ENCODE measurements at places on chromosomes 3 and 15.

- DNase-seq = no peak
Observed at GRCh38 chr15:74468341-74469032, 7.5 kb upstream of the UBL7 start.

DNA sequence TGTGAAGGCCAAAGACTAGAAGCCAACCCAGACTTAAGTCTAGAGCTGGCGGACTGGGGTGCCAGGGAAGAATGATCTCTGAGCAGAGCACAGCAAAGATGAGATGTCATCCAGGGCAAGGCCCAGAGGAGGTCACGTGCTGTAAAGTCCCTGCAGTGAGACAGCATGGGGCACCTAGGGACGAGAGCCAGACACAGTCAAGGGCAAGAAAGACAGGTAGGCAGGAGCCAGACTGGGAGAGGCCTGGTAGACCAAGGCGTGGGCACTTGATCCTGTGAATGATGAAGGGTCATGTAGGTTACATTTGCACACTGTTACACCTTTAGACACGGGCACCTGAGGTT lies 379.7 kb upstream of the PROK2 start:
- no peak for DNase-seq

GRCh38 chr15:67254238-67255175 lies at the start of the genes AAGAB and IQCH:
Gene AAGAB (minus strand): TSS chr15:67254661. CDS start chr15:67254631, 30 bp downstream.
Gene IQCH (plus strand): TSS chr15:67254786. CDS start chr15:67254897, 111 bp downstream.
- peak; percentile 97 for DNase-seq

DNA sequence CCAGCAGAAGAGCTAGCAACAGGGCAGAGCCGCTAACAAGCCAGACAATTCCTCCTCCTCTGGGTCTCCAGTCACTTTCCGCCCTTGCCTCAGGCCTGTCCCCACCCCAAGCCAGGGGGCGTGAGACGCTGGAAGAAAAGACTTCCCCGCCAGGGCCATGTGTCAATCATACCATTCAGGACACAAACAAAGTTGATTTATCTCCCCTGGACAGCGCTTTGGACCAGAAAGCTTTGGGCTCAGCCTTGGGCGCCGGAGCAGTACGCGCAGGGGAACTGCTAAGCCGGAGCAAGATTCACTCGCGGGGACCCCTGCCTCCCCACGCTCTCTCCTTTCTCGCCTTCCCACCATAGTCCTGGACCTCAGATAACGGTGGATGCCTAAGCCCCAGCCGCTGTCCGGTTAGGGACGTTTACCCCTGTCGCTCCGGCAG lies 479 bp downstream of the LRRC2 start:
- DNase-seq = peak; percentile 48

DNA sequence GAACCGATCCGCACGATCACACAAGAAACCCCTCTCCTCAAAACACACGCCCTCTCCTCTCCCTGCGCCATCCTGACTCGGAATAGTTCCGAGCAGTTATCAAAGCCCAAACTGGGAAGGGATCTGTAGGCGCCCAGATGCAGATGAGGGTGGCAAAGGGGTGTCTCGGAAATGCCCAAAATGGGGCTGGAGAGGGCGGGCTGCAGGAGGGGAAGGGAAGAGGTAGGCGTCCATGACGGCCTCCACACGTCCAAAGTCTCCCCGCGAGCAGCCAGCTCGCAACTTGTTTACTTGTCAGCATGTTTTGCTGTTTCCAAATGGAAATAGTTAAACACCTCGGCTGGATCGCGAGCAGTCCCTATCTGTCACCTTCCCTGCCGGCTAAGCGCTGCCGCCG lies 1.5 kb downstream of the NTRK3 start:
- no peak for DNase-seq

- no peak for DNase-seq
Observed at GRCh38 chr15:69983696-69984265, 113.9 kb downstream of the TLE3 start.

- no peak for DNase-seq
Observed at GRCh38 chr15:25761971-25762662, 101.0 kb downstream of the ATP10A start.

DNA sequence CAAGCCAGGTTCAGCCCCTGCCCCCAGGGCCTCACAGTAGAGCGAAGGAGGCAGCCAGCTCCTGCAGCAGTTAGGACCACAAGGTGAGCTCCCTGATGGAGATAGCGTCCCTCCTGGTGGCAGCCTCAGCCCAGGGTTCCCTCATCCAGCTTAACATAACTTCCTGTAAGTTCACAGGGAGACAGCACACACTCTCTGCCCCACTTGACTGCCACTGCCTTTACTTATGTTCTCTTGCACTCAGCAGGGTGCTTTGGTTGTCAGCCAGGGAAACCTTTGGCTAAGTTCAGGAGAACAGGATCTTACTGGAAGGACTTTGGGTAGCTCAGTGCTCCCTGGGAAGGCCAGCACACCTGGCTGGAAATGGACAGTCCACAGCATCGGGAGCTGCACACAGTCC lies 10.9 kb downstream of the KBTBD13 start:
- no peak for DNase-seq

- no peak for DNase-seq
Observed at GRCh38 chr3:197366301-197367044, 68.1 kb upstream of the DLG1 start.

GRCh38 chr3:167929968-167930367 lies 165.8 kb downstream of the GOLIM4 start:
- no peak for DNase-seq

- no peak for DNase-seq
Observed at GRCh38 chr3:58215317-58216025, 4.7 kb upstream of the DNASE1L3 start.

- no peak for DNase-seq
Observed at GRCh38 chr15:93298901-93299300, 209.9 kb upstream of the RGMA start.

DNA sequence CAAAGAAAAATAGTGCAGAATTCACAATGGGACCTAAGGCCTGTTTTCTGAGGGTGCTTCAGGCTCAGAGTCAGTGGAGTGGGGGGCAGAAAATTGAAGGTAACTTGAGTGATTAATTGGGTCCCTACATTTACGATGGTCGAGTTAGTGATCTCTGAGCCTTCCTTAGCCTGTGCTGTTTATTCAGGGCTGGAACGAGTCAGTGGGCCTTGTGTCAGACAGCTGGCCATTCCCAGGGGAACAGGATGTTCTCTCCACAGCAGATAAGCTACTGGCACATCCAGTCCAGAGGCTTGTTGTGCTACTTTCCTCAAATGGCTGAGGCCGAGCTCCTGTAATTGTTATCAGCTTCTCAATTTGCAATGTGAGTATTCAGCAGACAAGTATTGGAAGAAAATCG lies 29.2 kb upstream of the CNTN3 start:
- peak; percentile 70 for DNase-seq

GRCh38 chr15:85973584-85974347 lies 105.9 kb upstream of the AGBL1 start:
- DNase-seq = no peak

GRCh38 chr3:195549931-195550519 lies 6.9 kb upstream of the PPP1R2 start:
- no peak for DNase-seq

DNA sequence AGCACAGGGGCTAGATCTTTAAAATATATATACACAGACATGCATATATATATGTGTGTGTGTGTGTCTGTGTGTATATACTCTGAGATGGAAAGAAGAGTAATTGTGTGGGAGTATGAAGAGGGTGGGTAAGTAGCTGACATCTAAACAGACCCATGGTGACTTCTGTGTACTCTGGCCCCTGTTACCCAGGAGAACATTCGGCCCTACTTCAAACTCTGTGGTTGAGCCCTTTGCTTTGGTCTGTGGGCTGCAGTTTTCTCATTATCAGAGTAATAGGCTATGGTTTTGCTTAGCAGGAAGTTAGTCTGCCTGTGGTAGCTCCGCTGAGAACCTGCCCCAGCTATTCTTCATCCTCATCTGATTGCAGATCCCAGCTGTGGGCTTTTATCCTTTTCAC lies 141.4 kb downstream of the RBPMS2 start:
- no peak for DNase-seq

DNA sequence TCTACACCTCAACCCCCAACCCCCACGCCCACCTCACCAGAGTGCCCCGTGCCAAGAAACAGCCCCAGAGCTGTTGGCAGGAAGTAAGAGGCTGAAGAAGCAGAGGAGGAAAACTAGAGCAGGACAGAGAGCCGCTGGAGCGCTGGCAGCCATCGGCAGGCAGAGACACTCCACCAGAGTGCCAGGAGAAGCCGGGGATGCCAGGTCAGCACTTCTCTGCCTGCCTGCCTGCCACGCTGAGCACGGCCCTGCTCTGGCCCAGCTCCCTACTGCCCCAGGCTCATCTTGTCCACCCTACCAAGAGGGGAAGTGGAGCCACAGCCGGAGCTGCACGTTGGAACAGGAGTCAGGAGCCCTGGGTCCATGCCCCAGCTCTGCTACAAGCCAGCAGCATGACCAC lies 29.7 kb downstream of the CACNA2D2 start:
- DNase-seq = no peak

DNA sequence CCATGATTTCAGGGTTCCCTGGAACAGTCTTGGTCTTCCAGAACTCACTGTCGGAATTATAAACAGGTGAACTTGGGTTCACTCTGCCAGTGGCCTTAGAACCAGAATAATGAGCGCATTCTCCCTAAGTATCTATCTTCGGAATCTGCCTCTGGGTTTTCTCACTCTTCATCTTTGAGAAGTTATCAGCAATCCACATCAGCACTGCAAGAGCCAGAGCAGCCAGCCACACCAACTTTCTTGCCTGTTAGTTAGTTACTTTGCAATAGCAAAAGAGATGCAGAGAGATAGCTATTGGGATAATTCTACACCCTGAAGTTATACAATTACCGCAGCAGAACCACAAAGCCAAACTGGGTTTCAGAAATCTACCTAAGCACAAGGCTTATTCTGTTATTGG lies 25.8 kb downstream of the GLB1 start:
- DNase-seq = no peak

DNA sequence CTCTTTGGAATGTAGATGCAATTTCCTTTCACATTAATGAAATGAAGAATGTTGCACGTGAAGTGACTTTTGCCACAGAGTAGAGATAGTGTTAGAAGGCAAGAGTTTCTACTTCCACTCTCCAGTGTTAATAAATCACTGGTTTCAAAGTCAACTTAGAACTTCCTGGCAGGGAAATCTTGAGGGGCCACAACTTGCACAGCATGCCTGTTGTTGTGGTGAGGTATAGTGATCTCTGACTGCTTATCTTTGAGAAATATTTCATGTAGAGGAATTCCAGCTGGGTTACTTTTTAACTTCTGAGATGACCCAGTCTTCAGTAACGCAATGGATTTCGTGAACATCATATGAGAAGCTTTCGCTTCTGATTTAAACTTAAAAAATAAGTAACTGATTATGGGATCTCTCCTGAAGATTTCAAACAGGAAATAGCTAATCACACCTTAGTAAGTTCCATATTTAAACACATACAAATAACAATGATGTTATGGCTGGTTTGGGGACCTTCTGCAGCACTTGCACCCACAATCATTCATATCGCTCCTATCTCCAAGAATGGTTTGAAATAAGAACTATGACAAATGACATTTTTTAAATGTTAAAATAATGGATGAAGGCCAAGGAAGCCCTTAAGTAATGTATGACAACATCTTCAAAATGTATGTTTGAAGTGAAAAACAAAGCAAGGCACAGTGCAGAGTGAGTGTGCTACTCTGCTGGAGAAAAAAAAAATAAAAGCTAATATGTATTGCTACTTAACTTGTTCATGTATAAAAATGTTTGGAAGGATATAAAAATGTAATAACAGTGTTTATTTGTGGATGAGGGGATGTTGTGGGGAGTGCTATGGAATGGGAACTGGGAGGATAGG lies 726.5 kb upstream of the NECTIN3 start:
- DNase-seq = no peak
